ENCODE measurements at places on chromosomes 13 and 19.
A peak's percentile ranks its signal among the peaks of the same experiment; 100 is the strongest.

DNA sequence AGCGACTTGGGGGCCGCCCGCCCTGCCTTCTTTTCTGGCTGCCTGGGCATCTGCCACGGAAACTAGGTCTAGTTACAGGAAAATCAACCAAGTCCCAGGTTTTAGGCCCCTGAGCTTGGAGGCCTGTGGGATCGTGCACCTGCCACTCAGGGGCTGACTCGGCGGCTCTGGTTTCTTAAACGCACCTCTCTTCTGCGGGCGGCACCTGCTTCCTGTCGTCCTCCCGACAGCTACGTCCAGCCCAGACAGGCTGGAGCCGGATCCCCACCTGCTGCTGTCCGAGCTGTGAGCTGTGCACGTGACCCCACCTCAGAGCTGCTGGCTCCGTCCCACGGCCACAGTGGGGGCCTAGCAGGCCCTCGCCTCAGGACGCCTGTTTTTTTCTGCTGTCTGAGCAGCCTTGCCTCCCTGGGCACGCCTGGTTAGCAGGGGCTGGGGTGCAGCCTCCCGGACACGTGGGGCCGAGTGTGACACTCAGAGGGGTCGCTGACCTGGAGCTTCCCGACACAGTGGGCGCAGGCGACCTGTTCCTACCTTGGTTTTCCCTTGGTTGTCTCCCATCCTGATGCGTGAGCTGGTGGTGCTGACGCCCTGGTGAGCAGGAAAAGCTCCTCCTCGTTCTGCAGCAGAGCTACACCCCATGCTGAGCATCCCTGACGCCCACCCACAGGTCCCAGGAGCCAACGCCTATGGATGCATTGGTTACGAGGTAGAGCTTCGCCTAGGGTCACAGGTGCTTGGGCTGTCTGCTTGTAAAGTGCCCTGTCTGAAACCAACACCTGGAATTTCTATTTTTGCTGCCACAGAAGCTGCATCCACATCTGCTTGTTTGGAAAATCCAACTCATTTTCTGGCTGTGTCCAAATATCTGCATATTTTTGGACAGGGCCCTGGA lies 17.5 kb downstream of the TMEM255B start:
- no peak for DNase-seq

DNA sequence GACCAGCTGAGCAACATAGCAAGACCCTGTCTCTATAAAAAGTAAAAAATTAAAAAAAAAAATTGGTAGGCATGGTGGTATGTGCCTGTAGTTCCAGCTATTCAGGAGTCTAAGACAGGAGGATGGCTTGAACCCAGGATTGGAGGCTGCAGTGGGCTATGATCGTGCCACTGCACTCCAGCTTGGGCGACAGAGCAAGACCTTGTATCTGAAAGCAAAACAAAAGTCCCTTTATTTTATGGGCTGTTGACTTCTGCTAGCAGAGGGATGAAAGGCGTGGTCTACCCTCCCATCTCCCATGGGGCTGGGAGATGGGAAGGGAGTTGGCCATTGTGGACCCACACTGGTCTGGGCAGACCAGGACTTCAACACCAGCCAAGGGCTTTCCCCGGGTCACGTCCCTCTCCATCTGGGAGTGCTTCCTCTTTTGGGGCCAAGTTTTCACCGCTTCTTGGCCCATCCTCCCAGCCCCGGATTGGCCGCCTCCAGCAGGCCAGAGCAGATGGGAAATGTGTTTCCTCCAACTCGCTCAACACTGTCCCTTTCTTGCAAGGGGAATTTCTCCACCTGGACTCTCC lies 2.2 kb upstream of the TNFSF9 start:
- no peak for DNase-seq

DNA sequence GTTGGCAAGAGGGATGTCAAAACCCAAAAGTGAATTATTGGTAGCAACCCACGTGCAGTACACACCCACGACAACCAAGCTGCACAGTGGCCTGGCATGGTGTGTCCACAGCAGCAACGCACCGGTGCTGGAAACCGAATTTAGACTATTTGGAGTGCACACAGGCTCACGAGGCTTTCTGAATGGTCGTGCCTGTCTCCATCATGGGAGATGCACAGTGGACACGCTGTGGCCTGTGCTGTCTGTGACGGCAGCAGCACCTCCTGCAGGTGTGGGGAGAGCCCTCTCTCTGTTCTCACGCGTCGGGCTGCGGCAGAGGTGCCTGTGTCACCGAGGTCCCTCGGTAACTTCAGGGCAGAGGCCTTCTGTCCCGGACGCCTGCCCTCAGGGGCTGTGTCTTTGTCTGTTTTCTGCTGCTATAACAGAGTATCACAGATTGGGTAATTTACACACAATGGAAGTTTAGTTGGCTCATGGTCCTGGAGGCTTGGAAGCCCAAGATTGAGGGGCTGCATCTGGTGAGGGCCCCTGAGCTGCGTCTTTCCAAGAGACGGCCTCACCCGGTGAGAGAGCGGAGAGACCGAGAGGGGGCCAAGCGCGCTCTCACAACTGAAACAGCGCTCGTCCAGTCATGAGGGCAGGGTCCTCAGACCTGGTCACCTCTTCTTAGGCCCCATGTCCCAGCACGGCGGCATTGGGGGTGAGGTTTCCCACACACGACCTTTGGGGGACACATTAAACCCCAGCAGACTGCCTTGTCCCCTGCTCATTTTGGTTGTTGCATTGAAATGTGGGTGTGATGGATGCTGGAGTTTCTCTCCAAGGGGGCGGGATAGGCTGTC lies 9.1 kb upstream of the MCF2L start:
- no peak for DNase-seq

DNA sequence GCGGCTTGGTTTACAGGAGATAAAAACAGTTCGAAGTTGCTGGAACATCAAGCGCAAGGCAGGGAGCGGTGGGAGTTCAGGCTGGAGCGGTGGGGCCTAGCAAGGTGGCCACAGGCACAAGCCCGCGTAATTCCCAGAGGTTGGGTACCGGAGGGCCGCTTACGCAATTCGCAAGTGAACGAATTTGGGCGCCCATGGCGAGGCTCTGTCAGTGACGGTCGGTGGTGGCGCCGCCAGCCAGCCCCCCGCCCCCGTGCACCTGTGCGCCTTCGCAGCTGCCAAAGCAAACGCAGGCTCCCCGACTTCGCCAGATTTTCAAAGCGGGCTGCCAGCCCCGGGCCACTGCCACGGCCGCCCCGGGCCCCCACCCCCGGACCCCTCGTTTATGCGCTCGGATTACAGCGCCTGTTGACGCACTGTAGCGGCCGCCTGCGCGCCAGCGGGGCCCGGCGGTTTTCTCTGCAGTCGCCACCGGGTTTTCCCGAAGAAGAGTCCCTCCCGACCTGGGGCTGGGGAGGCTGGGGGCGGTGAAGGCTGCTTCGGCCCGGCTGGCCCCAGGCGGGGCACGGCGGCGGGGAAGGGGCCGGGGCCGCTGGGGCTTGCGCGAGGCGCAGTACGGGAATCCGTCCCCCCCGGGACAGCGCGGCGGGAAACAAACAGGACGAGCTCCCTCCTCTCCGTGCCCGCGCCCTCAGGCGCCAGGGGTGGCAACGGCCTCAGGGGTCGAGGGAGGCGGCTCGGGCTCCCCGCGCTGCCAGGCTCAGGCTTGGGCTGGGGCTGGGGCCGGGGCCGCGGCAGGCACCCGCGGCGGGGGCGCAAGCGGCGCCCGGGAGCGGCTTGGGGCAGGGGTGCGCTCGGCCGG lies 709 bp downstream of the N4BP2L1 start:
- DNase-seq: no peak

DNA sequence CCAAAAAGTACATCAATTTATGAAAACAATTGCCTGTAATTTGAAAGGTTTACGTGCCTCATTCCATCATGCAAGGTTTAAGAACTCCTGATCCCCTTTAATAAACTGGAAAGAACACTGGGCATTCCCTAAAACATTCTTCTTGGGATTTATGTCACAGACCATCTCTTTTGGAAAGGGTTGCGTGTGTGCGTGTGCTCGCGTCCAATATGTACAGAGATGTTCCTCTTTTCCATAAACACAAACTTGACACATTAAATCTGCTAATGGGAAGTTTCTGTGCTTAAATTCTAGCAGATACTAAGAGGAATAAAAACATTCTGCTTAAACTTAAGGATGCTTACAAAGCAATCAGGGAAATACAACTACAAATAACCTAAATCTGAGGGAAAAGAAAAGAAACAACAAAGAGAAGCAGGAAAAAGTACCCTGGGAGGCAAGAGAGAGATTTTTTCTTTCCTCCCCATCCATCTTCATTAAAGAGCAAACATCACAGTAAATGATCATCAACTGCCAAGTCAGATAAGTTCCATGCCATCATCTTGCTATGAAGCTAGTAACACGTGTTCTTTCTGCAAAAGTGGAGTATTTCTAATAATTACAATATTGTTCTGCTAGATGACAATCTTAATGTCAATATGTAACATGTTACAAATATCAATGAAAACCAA lies 83.7 kb downstream of the STK24 start:
- DNase-seq: no peak

DNA sequence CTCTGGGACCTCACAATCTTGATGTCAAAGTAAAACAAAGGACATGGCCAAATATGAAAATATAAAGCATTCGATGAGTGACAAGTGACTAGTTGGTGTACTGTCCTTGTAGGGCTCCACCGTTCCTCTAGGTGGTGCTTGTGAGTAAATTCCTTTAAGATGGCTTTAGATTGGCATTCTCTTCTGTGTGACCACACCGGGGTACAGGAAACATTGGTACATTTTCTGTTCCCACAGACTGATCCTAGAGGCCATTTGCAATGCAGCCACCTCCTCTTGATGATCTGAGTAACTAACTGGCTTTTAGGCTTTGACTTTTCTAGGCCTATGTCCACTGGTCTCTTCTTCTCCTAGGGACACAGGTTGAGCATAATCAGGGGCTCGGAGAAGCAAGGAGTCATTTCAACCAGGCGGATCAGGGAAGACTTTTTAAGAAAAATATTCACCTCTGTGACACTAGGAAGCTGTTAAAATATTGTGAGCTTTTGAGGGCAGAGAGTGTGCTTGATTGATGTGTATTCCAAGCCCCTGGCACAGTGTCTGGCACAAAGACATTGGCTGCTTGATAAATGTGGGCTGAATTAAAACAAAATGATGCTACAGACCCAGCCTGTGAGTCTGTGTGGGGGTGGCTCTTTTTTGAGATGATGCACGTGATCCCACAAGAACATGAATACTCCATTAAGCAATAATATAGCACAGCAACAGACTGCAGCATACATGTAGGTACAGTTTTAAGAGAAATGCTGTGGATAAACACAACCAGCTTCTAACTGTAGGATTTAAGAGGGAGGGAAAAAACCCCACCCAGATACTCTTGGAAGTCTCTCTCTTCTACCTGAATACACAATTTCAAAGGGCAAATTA lies 21.0 kb downstream of the EPSTI1 start:
- DNase-seq: no peak

GRCh38 chr13:40254394-40254793 lies 412.0 kb downstream of the FOXO1 start:
- DNase-seq: no peak

DNA sequence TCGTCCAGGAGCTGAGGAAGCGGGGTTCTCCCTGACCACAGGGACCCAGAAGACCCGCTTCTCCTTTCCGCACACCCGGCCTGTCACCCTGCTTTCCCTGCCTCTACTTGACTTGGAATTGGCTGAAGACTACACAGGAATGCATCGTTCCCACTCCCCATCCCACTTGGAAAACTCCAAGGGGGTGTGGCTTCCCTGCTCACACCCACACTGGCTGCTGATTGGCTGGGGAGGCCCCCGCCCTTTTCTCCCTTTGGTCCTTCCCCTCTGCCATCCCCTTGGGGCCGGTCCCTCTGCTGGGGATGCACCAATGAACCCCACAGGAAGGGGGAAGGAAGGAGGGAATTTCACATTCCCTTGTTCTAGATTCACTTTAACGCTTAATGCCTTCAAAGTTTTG lies 18.9 kb downstream of the VASP start:
- DNase-seq: no peak

DNA sequence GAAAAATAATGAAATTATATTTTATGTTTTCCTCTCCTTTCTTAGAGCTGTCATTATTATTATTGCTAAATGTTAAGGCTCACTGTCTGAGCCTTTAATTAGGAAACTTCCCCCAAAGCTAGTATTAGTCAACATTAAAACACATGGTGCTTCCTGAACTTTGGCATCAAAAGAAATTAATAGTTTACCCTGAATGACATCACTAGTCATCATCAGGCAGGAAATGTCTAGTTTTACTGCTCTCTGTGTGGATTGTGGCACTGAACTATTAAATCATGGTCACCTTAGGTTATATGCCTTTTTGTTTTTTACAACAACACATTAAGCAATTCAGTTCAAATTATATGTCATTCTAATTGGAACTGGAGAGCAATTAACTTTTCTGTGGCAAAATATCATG lies 595.5 kb downstream of the SLITRK1 start:
- DNase-seq: no peak

DNA sequence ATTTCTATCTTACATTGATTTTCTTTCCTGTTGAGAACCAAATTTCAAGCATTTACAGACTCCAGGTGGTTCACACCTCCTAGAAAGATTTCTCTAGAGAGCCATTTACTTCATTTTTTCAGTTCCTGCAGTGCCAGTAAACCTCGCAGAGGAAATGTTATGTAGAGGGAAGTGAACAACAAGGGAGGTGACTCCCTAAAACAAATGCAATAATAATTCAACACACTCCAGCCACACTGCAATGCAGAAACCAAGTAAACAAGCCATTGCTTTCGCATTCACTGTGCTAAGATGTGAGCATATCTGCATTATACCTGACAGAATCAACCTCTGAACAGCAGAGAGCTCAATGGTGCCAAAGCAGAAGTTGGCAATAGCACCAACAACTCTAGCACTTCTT lies 215.1 kb downstream of the RBM26 start:
- no peak for DNase-seq

GRCh38 chr19:56253737-56254136 lies 18.8 kb upstream of the EDDM13 start:
- peak; percentile 35 for DNase-seq

DNA sequence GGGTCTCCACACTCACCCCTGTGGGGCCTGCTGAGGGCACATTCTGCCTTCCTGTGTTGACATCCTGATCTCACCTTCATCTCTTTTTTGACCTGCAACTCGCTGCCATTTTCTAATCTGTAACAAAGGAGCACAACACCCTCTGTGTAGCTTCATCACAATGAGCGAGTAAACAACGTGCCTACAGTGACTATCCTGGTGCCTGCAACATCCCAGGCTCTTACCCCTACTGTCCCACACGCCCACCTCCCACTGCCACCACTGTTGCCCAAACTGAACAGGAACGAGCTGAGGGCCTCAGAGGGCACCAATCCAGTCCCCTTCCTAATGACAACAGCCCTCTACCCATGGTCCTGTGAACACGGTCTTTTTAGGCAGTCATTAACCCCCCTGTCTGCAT lies 102.2 kb upstream of the GJB6 start:
- DNase-seq: no peak

GRCh38 chr19:51676566-51677083 lies 16.5 kb upstream of the SPACA6 start:
- no peak for DNase-seq

DNA sequence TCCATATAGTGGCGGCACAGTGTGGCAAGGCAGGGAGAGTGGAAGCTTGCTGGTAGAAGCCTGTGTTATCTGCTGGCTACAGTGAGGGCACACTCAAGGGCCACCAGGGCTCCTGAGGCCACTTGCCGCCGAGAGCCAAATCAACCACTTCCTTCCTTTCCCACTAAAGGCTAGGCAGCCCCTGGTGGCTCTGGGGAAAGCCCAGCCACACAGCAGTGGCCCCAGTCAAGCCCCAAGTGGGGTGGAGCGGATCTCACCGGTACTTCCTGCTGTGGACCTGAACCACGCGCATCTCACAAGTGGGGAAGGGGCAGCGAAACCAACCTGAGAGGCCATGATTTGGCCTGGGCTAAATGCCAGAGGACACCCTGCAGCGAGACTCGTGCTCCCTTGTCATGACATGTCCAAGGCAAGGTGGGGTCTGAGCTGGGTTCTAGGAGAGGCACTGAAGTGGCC lies 21.9 kb upstream of the SLC35E1 start:
- DNase-seq: no peak

Data from fibroblast of the conjunctiva (primary cell).